Suprapubic skin (tissue), 4 donors: ENCODE measurements at places on chromosomes 1 and 21. TPM values are rescaled to one million over a fixed set of nuclear protein-coding genes. Genes with fewer than 3 reads are reported as not detected.

GRCh38 chr1:201302163-201303152 lies 19.2 kb downstream of the PKP1 start:
- DNase-seq, result no peak
- no peak overlapping the region for H3K4me3 ChIP-seq
- peak overlapping the region; percentile 89 for H3K27ac ChIP-seq
- peaks cover 3% of the 10 kb centered on the region for H3K36me3 ChIP-seq
- peaks cover 96% of the 10 kb centered on the region for H3K4me1 ChIP-seq
- no peaks in the 10 kb centered on the region for H3K27me3 ChIP-seq

DNA sequence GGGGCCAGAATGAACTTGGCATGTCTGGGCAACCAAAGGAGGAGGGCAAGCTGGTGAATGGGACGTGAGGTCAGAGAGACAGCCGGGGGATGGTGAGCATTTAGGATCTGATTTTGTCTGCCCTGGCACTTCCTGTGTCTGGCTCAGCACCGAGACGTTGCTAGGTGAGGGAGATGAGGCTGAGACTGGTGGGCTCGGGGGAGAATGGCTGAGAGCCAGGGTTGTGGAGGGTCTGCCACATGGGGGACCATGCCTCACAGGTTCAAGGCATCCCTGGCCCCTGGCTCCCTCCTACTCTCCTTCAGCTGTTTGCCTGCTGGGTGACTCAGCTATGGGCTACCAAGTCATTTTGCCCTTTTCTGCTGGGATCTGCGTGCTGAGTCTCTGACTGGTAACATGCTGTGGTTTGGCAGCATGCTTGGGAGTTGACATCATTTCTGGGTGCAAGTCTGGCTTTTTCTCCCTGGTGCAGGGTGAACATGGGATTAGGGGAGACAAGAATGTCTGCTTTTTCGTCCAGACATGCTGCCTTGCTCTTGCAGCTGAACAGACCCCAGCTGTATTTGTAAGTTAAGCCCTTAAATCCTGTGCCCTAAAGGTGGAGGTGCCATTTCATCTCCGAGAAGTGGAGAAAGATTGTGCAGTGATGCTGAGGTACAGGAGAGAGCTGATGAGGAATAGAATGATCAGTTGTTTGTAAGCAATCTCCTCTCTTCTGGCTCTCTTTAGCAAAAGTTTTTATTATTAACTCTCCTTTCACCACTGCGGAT lies 17.6 kb downstream of the GALNT2 start:
- no peak overlapping the region for H3K4me3 ChIP-seq
- no peak for DNase-seq
- peaks cover 65% of the 10 kb centered on the region for H3K4me1 ChIP-seq
- no peaks in the 10 kb centered on the region for H3K27me3 ChIP-seq
- H3K36me3 ChIP-seq, result no peaks in the 10 kb centered on the region

SNX7 gene
- 3.4 TPM for total RNA-seq

- no peak overlapping the region for H3K4me3 ChIP-seq
- DNase-seq, result no peak
- no peaks in the 10 kb centered on the region for H3K36me3 ChIP-seq
- no peaks in the 10 kb centered on the region for H3K27me3 ChIP-seq
- H3K27ac ChIP-seq, result no peak overlapping the region
These were observed 113.7 kb downstream of the RUNX1 start for GRCh38 chr21:34935452-34935851.

DNA sequence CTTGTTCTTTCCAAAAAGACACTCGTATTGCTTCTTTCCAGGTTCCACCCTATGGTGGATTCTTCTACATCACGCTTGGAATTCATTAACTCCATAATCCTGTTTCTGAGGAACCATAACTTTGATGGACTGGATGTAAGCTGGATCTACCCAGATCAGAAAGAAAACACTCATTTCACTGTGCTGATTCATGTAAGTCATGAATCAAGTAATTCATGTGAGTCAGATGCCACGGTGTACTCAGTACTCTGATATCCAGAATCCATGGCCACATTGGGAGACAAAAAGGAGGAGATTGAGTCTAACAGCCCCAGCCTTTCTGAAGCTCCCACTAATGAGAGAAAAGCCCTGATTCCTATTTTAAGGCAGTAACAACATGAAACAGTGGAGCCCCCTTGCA lies 7.4 kb downstream of the CHI3L2 start:
- no peak overlapping the region for H3K4me3 ChIP-seq
- H3K4me1 ChIP-seq, result peaks cover 9% of the 10 kb centered on the region
- DNase-seq, result no peak
- no peaks in the 10 kb centered on the region for H3K36me3 ChIP-seq

DNA sequence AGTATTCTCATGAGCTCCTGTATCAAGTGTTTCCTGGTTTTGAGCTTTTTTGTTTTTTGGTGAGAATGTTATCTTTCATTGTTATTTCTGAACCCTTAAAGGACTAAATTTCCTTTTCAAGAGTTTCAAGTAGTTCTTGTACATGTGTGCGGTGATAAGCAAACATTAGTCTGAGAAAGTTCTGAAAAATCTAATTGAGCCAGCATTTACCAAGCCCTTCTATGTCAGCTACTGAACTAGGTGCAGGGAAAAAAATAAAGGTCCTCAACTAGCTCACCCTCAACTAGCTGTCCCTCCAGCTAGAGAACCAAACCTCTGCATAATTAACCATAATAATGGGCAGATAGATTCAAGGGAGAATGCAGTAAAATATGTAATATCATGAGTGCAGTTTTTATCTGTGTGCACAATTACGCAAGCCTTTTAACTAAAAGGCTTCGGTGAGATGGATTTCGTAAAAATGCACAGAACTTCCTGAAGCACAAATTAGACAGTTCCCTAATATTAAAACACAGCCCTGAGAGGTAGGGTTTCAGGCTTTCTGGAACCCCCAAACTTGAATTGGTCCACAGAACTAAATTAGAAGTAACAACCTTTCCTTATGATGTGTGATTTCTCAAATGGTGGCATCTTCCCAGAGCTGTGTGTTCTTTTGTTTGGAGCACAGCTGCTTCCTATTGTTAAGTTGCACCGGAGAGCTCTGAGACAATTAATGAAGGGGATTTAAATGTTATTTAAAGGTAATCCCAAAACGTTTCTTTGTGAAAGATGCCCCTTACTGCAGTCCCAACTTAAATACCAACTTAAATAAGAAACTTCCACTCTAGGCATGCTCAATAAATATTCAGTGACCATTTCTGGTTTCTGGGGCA lies 165.8 kb downstream of the NFIA start:
- peaks cover 20% of the 10 kb centered on the region for H3K4me1 ChIP-seq
- no peak overlapping the region for H3K4me3 ChIP-seq
- no peaks in the 10 kb centered on the region for H3K36me3 ChIP-seq
- no peaks in the 10 kb centered on the region for H3K27me3 ChIP-seq
- no peak overlapping the region for H3K27ac ChIP-seq
- DNase-seq, result no peak

DNA sequence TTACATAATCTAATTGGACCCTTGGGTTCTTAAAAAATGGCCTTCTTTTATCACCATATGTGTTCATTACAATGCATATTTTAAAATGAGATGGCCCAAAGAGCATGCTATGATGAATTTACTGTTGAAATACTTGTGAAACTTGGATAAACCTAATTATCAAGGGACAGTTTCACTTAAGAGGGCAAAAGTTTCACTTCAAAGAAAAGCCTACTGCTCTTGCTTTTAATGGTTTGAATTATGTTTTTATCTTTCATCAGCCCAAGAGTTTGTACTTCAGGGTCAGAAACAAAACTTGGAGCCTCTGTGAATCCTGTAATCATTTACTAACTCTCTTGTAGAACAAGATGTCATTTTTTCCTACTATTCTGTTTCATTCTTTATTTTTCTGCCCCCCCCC lies 32.3 kb downstream of the POU2F1 start:
- H3K4me3 ChIP-seq, result no peak overlapping the region
- H3K4me1 ChIP-seq, result peaks cover 5% of the 10 kb centered on the region
- DNase-seq, result no peak

DNA sequence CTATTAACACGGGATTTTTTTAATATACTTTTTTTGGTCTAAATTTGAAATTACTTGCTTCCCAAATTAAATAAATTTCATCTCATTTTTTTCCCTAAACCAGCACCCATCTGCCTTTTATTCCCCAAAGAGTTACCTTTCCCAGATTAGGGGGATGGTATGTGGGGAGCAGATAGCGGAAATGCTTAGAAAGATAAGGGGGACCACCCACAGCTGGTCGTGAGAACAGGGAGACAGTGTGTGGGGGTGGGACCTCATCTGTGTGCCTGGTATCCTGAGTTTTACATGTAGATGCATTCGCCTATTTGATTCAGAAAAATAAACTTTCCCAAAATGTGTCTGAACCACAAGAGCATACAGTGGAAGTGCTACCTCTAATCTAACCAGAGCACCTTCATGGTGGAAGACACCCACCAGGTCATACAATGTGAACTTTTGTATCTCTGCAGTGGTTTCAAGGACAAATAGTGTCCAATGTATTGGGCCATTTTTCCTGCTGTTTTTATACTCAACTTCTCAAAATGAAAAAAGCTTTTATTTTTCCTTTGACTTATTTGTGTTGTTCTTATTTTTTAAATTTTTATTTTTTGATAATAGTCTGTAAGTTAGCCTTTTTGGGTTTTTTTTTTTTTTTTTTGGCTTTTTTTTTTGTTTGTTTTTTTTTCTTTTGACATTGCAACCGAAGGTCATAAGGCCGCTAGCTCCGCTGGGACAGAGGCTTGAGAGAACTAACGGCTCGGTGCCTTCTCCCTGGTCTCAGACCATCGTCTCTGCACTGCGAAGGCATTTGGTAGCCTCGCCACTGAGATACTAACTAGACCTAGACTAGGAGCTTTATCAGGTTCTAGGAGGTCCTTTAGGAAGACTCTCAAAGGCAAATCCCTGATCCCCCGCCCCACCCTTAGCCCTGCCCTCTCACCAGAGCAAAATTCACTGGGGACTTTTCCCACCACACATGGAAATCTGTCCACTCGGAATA lies 263.2 kb downstream of the TM2D1 start:
- no peak overlapping the region for H3K27ac ChIP-seq
- DNase-seq, result no peak
- no peaks in the 10 kb centered on the region for H3K36me3 ChIP-seq

DNASE2B gene
- not detected for total RNA-seq

PLEKHO1 gene
- 11.1 TPM for total RNA-seq

GRCh38 chr1:6239950-6240768 lies 3.8 kb upstream of the HES3 start:
- H3K4me1 ChIP-seq, result peaks cover 27% of the 10 kb centered on the region
- no peak for DNase-seq
- no peak overlapping the region for H3K27ac ChIP-seq
- no peak overlapping the region for H3K4me3 ChIP-seq
- no peaks in the 10 kb centered on the region for H3K36me3 ChIP-seq

RSPH1 gene
- total RNA-seq, result 0.81 TPM

DNA sequence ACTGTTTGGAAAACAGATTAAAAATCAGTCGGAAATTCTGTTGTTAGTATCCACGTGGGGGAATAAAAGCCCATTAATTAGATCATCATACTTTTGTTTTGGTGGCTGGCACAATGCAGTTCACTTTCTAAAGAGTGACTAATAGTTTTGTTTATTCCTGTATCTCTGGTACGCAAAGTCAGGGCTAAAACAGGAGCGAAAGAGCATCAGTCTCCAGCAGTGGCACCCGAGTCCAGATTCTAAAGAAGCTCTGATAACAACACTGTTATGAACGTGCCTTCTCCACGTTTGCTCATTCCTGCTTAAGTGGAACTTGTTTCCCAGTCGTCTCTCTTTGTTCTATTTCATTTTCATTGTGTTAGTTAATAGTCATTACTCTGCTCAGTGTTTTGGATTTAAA lies 69.6 kb downstream of the HSPA13 start:
- H3K4me3 ChIP-seq, result no peak overlapping the region
- H3K27ac ChIP-seq, result no peak overlapping the region
- no peak for DNase-seq
- H3K27me3 ChIP-seq, result peaks cover 5% of the 10 kb centered on the region
- no peaks in the 10 kb centered on the region for H3K4me1 ChIP-seq

- H3K4me1 ChIP-seq, result peaks cover 3% of the 10 kb centered on the region
- no peak overlapping the region for H3K27ac ChIP-seq
- DNase-seq, result peak; percentile 38
- peaks cover 1% of the 10 kb centered on the region for H3K27me3 ChIP-seq
These were observed 583.8 kb downstream of the NPHP4 start for GRCh38 chr1:5408401-5408800.

CRNN gene
- 7.2 TPM for total RNA-seq

SLC5A9 gene
- 3.6 TPM for total RNA-seq

DNA sequence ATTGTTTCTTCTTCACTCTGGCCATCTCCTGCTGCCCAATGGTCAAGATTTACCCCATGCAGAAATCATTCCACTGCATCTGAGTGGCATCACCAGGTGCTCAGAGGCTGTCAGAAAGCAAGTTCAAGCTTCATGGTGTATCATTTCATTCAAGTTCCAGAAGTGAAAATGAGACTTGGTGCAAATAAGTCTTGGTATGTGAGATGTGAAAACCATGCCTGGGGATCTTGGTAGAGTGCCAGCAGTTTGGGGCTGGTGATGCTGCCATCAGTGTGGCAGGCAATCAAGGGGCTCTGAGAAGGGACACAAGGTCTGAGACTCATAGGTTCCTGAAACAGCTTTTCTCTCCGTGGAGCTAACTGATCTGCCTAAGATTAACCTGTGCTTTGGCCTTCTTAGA lies 52.0 kb downstream of the CD2 start:
- no peak overlapping the region for H3K27ac ChIP-seq
- no peaks in the 10 kb centered on the region for H3K36me3 ChIP-seq

GRCh38 chr1:10891091-10891490 lies 94.6 kb upstream of the CASZ1 start:
- H3K4me1 ChIP-seq, result peaks cover 31% of the 10 kb centered on the region
- H3K4me3 ChIP-seq, result no peak overlapping the region
- peak overlapping the region; percentile 64 for H3K27ac ChIP-seq
- DNase-seq, result no peak
- H3K27me3 ChIP-seq, result peaks cover 44% of the 10 kb centered on the region

DNA sequence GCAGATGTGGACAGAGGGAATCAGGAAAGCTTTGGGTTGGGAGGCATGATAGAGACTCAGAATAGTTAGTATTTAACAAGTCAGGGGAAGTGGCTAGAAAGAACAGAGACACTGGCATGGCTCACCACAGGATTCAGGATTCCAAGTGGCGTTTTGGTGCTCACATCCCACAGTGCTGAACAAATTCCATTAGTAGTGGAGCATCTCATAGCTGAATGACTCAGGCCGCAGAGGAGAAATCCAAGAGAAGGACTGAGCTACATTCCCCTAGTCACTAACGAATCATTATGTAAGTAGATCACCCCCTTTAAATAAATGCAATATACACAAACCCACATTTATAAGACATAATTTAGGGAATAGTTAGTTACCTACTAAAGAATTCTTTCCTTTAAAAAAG lies 5.0 kb upstream of the KCNJ9 start:
- H3K4me3 ChIP-seq, result no peak overlapping the region
- no peaks in the 10 kb centered on the region for H3K4me1 ChIP-seq
- no peak for DNase-seq
- H3K27me3 ChIP-seq, result peaks cover 38% of the 10 kb centered on the region
